ENCODE measurements at places on chromosomes 6 and 20. TPM values are rescaled to one million over a fixed set of nuclear protein-coding genes. Genes with fewer than 3 reads are reported as not detected.
A peak's percentile ranks its signal among the peaks of the same experiment; 100 is the strongest.

ZNF334 gene
- 2.4 TPM for total RNA-seq

- no peak for DNase-seq
Measured at GRCh38 chr20:61220131-61220530, 31.9 kb upstream of the CDH4 start.

DNA sequence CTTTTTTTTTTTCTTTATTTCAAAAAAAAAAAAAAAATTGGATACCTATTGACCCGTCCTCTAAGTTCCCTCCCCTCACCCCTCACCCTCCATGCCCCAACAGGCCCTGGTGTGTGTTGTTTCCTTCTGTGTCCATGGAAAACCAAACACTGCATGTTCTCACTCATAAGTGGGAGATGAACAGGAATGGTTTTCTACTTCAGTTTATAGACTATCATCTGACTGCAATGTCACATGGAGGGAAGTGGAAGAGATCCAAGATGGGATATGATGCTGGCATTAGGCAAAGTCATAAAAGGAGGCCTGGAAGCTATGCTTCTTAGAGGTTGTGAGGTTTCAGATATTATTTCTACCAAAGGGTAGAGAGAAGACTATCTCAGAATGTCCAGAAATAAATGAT lies 237.5 kb downstream of the MAFB start:
- no peak for DNase-seq

DNA sequence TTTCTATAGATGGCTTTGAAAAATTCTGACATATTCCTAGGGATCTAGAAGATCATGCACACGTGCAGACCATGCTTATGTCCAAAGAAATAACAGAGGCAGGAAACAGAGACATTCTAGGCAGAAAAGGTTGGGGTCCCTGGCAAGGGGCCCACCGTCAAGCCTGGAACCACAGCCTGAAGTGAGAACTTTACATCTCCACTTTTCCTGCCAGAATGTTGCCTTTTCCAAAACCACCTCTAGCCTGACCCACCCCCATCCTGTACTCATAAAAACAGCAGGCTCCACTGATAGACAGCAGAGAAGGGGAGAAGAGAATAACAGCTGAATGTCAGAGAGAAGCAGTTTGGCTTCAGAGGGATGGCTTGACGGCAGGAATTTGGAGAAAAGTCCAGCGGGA lies 257.3 kb upstream of the NT5E start:
- no peak for DNase-seq

DNA sequence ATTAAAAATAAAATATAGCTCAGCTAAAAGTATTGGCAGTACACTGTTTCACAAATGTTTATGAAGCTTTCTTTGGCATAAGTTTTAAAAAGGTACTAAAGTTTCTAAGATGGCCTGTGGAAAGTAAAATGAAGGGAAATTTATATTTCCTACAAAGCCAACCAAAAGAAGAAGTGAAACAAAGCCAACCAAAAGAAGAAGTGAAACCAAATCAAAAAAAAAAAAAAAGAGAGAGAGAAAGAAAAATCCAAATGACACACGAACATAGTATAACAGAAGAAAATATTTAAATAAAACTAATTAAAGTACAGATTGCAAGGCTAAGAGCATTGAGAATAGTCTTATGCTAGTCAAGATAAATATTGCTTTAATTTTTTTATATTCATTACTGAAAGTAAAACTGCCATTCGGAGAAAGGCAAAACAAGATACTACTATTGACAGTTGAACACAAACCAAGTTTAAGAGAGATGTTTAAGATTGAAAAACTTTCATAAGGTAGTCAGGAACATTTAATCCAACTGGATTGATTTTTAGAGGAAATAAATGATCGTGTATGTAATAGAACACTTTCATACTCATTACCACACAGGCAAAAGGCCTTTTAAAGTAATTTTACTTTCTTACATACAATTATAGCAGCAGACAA lies 12.8 kb upstream of the KHDRBS2 start:
- no peak for DNase-seq

DNA sequence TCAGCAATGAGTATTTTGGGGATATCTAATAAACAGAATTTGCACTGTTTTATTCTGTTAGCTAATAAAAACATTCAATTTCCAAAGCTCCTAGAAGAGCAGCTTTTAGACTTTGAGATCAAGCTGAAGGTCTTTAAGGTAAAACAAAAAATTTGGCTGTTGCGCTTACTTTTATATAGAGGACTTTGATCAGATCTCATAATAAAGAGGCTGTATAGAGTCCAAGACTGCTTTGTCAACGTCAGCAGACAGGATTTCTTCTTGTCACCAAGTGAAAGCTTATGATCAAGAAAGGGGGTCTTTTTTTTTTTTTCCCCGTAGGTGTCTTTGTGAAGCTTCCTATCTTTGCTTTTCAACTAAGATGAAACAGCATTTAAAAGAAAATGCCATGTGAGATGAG lies 556.5 kb upstream of the SLC35B3 start:
- DNase-seq: no peak

DNA sequence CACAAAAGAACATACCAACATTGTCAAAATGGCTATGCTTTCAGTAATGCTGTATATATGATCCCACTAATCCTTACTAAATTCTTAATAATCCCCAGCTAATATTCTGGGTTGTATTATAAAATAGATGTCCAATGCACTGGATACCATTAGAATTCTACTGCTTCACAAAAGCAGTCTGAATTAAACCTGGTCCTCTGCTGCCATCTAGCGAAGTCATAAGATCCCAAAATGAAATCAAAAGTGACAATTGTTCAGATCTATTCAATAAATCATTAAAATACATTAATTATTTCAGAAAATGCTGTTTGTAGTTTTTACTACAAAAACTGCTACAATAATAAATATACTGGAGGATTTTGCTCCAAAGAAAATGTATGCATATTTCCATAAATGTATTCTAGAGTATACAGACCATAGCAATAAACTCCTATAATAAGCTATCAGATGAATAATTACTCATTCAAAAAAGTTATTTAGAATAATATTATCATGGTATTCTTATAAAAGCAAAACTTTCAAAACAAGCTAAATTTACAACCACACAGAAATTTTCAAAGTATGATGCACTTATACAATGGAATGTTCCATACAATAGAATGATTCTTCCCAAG lies 92.6 kb downstream of the RNGTT start:
- no peak for DNase-seq

GRM1 gene
- total RNA-seq: 1.1 TPM

HLA-DQA1 gene
- total RNA-seq: 154 TPM

- no peak for DNase-seq
Measured at GRCh38 chr20:59976156-59976782, 18.0 kb downstream of the CDH26 start.

DNA sequence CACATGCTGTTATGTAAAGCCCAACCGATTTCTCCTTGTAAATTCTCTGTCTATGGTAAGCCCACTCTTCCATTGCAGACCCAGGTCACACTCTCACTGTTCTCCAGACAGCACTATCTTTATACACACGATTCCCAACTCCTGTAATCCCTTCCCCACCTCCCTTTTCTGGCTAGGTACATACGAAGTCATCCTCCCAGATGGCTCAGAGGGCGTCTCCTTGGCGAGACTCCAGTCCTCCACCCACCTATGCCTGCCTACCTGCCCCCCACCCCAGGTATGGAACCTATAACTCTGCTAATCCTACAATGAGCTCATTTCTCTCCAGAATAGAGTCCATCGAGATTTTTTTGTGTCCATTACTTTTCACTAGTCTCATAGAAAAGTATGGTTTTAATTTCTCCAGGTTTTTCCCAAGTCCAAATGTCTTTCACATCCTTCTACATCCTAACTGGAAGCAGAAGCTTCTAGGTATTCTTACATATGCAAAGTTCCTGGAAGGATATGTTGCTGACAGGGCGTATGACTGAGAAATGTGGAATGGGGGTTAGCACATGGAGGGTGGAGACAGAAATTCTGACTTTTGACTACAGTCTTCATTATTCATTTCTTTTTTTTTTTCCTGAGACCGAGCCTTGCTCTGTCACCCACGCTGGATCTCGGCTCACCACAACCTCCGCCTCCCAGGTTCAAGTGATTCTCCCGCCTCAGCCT lies 22.8 kb downstream of the SCML4 start:
- DNase-seq: no peak

DNA sequence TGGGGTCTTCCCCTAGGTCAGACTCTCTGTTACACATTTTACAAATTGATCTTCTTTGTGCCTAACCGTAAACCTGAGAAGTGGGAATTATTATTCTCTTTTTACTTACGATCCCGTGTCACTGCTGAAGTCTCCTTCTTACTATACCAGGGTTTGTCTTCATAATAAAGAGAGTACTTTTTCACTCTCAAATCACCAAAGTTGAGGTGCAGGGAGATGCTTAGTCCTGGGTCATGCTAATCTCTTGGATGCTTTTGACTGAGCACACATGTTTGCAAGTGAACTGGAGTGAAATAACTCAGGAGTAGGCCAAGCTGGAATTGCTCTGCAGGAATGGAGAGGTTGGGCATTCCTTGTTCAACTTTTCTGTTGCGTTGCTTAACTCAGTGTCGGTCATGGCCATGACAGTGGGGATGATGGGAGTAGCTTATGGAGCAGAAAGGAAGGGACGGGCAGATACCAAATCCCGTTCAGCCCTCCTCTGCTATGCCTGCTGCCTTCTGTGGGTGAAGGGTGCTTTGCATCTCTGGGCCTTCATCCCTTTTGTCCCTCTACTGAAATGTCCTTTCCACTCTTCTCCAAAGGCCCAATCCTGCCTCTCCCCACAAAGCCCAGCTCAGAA lies 15.2 kb upstream of the TAGAP start:
- DNase-seq: no peak

LSM2 gene
- total RNA-seq: 22.9 TPM

FNDC1 gene
- total RNA-seq: 0.51 TPM

GRCh38 chr20:50645253-50646068 lies 45.9 kb downstream of the RIPOR3 start:
- peak; percentile 69 for DNase-seq

GRCh38 chr20:1301031-1301529 lies 27.9 kb downstream of the SDCBP2 start:
- no peak for DNase-seq

- no peak for DNase-seq
Measured at GRCh38 chr6:46137387-46137786, 7.6 kb downstream of the ENPP4 start.

C20orf202 gene
- 0.32 TPM for total RNA-seq

- no peak for DNase-seq
Measured at GRCh38 chr20:9301129-9302090, 213.0 kb upstream of the LAMP5 start.

TNF gene
- total RNA-seq: 7.6 TPM

CTNNBL1 gene
- 52.3 TPM for total RNA-seq

- no peak for DNase-seq
Measured at GRCh38 chr20:34575271-34575670, 16.8 kb downstream of the MAP1LC3A start.

DNA sequence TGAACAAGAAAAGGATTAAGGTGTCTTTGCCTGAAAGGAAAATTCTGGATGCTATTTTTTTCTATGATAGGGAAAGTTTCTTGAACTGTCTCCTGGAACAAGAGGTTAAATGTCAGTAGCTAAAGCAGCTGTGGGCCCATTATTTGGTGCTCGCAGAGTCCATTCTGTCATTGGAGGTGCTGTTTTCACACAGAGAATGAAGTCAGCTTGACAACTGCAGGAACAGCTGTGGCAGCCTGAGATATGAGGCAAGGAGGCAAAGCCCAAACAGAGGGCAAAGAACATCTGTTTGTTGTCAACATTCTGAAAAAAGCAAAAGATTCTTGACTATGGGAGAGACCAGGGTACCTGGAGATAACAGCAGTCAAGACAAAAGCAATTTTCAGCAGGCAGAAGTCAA lies 548.2 kb downstream of the KIF16B start:
- no peak for DNase-seq

DNA sequence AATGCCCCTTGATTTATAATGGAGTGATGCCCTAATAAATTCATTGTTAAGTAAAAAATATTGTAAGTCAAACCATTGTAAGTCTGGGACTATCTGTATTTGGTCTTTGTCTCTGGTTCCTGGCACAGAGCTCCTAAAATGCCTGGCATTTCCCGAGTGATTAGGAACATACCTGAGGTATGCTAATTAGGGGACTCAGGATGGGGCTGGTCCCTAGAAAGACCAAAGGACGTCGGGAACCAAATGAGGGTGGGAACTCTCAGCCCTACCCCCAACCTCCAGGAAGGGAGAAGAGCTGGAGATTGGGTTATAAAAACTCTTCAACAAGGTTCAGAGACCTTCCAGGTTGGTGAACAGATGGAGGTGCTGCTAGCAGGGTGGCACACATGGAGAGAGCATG lies 82.6 kb upstream of the ARG1 start:
- DNase-seq: no peak

SOX4 gene
- 11.4 TPM for total RNA-seq

DNA sequence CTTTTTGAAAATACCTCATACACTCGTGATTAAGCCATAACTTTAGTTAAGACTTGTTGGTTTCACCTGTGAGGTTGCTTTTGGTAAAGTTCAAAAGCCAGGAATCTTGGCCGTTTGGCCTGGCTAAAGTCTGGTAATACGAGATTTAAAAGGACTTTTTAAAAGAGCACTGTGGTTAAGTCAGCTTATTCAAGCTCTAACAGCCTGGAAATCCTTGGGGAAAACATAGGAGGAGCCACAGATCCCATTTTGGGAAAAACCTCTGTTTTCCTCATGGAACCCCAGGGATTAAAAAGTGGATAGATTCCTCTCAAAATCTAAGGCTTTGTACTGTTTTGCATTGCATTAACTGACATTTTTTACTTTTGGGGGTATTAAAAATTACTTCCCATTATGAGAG lies 13.7 kb upstream of the SLC22A16 start:
- DNase-seq: no peak
